Cortex of kidney (tissue), 1 donor: ENCODE measurements at places on chromosomes 5 and 9.

GRCh38 chr9:37301042-37301853 is 121.2 kb upstream of the GRHPR start:
- DNase-seq, result no peak

DNA sequence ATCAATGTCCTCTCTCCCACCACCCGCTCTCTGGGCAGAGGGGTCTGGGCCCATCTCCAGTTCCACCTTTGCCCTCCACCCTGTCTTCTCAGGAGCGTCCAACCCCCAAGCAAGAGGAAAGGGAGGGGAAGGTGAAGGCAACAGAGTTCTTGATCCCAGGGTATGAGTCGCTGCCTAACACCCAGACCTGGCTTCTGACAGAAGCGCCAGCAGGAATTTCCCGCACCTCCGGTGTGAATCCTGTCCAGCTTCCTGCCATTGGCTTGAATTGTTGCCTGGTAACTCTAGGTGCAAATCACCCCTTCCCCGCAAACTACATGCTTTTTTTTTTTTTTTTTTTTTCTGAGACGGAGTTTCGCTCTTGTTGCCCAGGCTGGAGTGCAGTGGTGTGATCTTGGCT is 84.2 kb upstream of the IER5L start:
- no peak for DNase-seq

DNA sequence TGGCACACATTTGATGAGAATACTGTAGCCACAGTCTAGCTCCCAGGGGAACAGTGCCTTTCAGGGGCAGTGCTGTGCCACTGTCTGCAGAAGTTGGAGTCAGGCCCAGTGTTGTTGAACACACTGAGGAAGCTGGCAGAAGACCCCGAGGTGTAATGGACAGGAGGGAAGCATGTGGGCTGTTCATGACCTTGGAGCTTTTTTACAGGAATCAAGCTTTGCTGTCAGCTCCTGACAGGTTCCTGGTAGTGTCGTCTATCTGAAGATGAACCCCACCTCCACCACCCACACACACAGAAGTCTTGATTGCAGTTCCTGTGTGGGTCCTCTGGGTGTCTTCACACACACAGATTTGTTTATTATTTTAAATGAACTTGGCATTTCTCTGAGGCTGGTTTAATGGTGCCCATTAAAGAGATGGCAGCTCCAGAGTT is 40.3 kb upstream of the TNFAIP8 start:
- no peak for DNase-seq

DNA sequence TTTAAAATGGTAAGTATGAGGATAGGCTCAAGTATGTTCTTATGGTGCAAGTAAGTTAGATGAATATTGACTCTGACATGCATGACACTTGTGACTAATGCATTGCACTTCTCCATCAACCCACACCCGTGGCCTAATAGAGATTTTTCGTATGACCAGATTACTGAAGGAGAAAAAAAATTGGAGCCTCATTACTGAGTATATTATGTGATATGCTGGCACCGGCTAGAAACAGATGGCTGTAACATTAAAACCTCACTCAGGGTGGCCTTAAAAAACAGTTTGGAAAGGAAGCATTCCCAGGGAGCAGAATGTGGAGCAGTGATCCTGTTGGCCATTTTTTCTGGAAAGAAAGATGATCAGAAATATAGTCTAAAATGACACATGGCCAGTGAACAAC is 766.4 kb downstream of the PRELID2 start:
- no peak for DNase-seq

GRCh38 chr9:130213911-130214761 is 41.9 kb downstream of the NCS1 start:
- DNase-seq, result no peak

DNA sequence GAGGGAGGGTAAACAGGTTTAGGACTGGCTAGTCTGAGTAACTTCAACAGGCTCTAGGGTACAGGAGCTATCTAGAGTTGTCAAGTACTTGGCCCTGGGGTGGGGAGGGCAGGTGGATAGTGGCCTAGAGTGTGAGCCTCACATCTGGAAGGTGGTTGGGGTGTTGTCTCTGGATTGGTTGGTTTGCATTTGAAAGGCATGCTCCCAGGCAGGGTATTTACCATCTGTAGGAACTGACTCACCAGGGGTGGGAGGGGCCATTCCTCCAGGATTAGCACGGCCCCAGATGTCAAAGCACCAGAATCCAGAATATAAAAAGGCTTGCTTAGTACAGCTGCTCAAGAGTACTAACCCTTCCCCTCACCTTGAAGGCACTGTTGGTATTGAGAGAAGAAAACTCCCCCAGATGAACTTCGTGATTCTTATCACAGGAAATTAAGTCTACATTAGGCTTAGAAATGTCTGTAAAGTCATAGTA is 193.3 kb downstream of the NTRK2 start:
- DNase-seq, result no peak

DNA sequence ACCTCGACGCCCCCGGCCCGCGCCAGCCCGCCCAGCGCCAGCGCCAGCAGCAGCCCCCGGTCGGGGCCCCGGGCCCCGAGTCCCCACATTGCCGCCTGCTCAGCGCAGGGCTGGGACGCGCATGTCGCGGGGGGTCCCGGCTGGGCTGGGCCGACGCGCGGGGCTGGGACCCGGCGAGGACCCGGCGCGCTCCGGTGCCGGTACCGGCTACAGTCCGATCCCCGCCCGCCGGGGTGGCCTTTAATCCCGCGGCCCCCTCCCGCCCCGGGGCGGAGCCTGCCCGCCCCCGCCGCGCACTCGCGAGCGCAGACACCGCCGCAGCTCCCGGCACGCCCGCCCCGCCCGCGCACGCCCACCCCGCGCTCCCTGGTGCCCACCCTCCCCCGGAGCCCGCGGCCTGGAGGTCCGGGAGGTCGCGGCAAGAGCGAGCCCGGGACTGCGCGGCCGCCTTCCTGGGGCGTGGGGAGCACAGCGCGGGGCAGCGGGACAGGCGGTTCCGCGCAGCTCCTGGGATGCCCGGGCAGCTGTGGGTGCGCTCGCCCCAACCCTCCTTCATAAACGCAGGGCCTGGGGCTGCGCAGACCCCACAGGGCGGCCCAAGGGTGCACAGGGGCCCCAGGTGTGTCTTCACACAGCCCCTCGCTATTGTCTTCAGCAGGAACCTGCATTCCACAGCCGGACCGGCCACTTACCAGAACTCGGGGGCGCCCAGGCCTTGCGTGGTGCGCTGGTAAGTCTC is at the start of gene SLC9A3:
Gene SLC9A3 (minus strand): TSS at position 216 of the 739 bp plus-strand sequence.
- DNase-seq, result no peak

GRCh38 chr5:124660229-124661093 is 86.0 kb downstream of the ZNF608 start:
- no peak for DNase-seq

- DNase-seq, result no peak
Observed at GRCh38 chr5:136054142-136055019, 25.6 kb downstream of the TGFBI start.

GRCh38 chr5:146703899-146704298 is 174.7 kb downstream of the PPP2R2B start:
- DNase-seq, result no peak

- DNase-seq, result no peak
Observed at GRCh38 chr9:137673886-137674285, 55.1 kb downstream of the EHMT1 start.

DNA sequence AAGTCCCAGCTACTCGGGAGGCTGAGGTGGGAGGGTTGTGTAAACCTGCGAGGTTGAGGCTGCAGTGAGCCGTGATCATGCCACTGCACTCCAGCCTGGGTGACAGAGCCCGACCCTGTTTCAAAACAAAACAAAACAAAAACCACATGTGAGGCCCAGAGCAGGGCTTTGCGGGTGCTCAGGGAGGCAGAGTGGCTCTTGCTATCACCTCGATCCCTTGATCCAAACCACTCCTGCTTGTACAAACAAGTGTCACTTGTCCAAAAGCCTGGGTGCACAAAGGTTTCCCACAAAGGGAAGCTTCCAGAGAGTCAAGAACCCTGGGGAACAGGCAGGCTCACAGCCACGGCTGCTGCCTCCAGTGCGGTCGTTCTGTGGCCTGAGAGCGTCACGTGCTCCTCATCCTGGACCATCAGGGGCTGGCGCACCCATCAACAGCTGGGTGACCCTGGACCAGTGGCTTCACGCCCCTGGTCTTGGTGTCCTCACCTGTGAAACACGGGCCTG is 162.7 kb downstream of the C9orf50 start:
- DNase-seq, result no peak

GRCh38 chr9:89137542-89138462 is 40.8 kb downstream of the SHC3 start:
- DNase-seq, result no peak

GRCh38 chr9:68714416-68715180 is 9.6 kb downstream of the PIP5K1B start:
- DNase-seq, result no peak

- DNase-seq, result no peak
Observed at GRCh38 chr9:133637451-133638055, 1.4 kb downstream of the DBH start.

DNA sequence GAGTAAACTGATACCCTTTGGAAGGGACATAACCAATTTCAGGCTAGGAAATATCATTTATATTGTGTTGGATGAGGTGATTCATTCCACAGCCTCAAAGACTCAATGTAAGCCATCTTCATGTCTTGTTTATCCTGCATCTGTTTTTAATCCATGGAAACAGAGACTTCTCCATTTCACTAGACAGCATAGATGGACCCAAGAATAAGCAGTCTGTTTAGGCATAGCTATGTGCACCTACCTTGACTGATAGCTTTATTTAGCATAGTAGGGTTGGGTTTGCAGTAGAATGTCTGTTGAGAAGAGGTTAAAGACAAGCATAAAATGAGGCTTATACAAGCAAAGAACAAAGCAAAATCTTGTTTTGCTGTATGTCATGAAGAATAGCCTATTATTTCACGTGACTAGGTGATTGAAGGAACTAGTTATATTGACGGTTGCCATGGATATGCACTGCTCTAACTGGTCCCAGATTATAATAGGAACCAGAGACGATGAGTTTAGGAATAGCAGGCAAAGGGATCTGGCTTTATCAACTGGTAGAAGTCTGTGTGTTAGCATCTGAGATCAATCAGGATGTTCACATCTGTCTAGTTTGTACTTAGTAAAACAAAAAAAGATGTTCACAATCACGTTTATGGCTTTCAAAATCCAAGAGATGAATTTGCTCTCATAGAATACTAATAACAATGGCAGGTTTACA is 154.8 kb upstream of the KLF9 start:
- DNase-seq, result no peak

DNA sequence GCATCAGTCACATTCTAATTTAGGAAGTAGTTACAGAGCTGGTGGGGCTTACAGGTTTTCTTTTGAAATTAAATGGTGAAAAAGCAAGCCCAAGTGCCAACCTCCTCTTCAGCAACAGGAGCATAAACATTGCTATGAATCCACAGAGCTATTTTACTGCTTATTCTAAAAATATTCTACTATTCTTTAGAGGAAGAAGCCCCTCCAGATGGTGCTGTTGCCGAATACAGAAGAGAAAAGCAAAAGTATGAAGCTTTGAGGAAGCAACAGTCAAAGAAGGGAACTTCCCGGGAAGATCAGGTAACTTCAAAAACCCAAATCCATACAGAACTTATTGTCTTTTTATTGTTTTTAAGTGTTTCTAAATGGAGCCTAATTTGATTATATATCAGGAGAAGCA is 202.8 kb downstream of the CWC27 start:
- DNase-seq, result no peak

DNA sequence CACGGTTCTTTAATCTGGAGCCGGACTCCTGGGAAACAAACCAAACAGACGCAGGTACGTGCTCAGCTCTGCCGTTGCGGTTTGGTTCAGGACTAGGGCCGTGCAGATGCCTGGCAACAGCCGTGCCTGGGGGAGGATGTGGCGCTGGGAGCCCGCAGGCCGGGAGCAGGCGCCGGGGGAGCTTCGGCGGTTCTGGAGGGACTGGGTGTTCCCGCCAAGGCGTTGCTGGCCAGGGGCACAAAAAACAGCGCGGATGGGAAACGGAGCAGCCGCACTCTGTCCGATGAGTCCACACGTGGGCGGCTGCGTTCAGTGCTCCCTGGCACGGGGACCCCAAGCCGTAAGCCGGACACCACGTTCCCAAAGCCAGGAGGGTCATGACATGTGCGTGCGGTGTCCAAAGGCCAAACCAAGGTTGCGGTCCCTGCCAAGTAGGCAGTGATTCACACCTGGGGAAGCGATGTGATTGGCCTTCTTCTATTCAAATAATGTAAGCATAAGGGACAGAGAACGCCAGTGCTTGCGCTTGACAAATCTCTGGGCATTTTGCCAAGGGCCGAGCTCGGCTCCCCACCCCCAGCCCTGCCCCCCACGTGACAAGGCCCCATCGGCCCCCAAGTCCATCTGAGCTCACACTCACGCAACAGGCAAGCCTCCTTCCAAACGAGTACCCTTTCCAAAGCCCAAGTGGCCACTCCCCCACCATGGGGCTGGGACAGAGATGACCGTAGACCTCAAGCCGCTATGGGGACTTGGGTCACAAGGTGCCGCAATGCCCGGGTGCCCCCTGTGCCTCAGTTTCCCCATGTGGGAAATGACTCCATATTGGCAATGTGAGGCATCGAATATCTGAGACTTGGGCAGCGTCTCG is 49.7 kb upstream of the NKD2 start:
- DNase-seq, result no peak

GRCh38 chr5:91514400-91514799 is 131.3 kb upstream of the ARRDC3 start:
- DNase-seq, result no peak

- DNase-seq, result no peak
Observed at GRCh38 chr5:125890511-125890931, 532.7 kb upstream of the GRAMD2B start.

GRCh38 chr5:144487761-144488160 is 317.1 kb downstream of the KCTD16 start:
- no peak for DNase-seq

DNA sequence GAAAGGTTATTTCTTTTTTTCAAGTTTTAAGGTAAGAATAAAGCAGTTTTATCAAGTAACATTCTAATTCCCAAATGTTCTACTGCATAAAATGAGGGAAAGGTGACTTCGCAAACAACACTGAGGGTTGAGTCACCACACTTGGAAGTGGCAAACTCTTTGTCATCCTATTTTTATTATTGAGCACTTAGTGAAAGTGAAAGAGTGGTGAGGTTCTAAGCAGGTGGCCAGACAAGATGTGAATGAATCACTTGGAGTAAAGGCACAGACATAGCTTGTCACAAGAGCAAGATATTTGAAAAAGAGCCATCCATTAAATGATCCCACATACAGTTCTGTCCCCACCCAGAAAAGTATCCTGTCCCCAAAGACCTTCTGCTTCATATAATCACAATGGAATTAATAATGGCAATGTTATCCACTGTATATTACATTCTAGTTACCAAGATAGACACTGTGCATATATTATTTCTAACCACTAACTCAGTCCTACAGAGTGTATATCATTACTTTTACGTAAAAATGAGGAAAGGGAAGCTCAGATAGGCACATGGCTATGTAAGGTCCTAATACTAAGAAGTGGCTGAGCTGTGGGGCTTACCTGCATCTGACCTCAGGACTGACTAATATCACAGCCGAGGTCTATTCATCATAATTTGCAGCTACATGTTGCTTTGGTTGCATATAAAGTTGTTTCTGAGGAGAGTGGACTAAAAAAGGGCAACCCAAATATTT is 730.4 kb upstream of the MEF2C start:
- no peak for DNase-seq

DNA sequence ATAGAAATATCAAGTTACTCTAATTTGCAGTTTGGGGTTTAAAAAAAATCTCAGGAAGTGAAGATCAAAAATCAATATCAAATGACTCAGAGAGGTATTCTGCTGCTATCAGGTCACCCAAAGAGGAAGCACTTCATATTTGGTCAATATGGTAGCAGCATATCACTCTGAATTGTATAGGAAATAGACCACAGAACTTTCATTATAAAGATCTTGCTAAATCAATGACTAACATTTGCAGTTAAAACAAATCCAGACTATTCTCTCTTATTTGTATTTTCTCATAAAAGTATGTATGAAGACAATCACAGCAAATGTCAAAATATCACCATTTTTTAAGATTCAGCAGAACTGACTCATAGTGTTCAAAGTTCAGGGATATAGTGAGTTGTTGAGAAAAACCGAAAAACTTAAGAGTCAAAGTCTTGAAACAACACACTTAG is 105.8 kb upstream of the PCSK1 start:
- no peak for DNase-seq
